ENCODE measurements at places on chromosomes 4 and X.

DNA sequence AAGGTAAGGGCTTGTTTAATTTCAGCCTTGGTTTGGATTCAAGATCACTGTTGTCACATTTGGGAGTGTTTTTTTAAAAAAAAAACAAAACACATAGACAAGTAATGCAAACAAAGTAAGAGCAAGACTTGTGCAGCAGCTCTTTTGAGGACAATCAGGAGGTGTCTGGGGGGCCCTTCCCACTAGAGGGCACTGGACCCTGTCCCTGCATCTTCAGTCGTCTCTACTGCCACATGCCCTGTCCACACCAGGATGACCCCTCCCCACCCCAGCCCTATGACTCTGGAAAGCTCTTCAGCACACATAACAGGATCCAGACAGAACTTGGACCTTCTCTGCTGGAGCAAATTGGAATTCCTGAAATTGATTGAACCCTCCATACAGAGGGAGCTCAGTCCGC is 71.0 kb downstream of the USP46 start:
- no peak for DNase-seq

- no peak for DNase-seq
Measured at GRCh38 chrX:63718010-63718694, 66.9 kb downstream of the ARHGEF9 start.

- no peak for DNase-seq
Measured at GRCh38 chr4:144374065-144374464, 233.5 kb upstream of the GYPA start.

GRCh38 chrX:50812995-50813842 is 775 bp downstream of the SHROOM4 start:
- no peak for DNase-seq

- DNase-seq = no peak
Measured at GRCh38 chrX:136476501-136476900, 11.2 kb upstream of the BRS3 start.

DNA sequence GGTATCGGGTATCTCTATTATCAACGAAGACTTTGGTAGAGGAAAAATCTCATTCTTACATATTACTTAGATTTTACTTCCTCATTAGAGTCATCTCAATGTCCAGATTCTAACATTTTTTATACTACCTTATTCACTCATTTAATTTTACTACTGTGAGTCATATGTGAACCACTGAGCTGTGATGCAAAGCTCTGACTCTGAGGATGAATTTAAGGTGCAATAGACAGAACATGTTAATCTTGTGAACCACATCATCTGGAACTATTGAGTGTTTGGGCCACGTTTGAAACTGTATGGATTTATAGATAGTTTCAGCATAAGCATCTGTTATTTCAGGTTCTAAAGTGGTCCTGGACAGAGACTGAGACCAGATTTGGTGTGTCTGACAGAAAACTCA is 78.4 kb downstream of the PWWP3B start:
- DNase-seq = no peak

DNA sequence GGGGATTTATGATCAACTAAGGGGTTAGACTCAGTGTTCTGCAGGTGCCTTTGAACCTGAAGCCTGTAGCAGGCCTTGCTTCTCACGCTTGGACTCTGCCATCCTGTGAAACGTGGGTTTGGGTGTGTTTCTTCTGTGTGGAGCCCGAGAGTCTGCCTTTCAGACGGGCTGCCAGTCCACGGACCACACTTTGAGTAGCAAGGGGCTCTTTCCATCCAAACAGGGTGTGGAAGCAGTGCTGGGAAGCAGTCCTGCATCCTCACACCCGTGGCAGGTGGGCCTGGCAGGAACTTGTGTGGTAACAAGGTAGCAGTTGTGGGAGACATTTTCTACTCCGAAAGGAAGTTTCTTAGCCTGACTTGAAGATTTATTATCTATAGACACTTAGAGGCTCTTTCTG is 22.7 kb downstream of the RGS12 start:
- DNase-seq = no peak

DNA sequence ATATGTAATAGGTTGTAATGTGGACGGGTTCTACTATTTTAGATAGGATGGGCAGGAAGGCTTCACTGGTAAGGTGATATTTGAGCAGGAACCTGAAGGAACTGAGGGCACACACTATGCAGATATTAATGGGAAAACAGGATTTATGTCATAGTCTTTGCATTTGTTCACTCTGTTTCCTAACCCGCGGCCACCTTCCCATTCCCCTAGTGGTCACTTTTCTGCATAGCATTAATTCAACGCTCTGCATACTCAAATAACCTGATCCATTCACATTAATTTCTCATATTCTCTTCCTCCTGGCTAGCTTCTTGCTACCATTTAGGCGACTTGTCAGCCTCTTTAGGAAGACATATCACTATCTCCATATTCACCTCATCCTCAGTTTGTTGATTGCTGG is 61.5 kb downstream of the GSPT2 start:
- DNase-seq = no peak

- no peak for DNase-seq
Measured at GRCh38 chr4:184890499-184890898, 64.7 kb upstream of the ACSL1 start.

GRCh38 chrX:17743913-17744312 is 6.6 kb downstream of the SCML1 start:
- no peak for DNase-seq

GRCh38 chr4:76197971-76198410 is 15.6 kb downstream of the SCARB2 start:
- no peak for DNase-seq

DNA sequence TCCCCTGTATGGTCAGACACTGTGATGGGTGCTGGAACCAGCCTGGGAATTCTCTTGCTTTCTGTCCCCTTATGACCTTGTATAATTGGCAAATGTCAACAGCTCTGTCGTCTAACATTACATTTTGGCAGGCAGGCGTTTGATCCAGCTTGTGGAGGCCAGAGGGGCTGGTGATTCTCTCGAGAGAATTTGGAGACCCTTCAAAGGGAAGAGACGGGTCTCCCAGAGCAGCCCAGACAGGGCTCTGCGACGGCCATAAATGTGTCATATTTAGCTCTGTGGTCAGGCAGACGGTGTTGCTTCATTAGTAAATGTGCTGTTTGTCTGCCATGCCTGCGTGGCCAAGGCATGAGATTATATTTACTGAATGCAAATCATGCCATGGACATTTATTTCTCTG is 68.7 kb downstream of the SORCS2 start:
- no peak for DNase-seq

GRCh38 chrX:141673946-141674345 is 24.6 kb downstream of the SPANXD start:
- DNase-seq = no peak

GRCh38 chr4:57043347-57044251 is 64.9 kb downstream of the POLR2B start:
- DNase-seq = no peak

DNA sequence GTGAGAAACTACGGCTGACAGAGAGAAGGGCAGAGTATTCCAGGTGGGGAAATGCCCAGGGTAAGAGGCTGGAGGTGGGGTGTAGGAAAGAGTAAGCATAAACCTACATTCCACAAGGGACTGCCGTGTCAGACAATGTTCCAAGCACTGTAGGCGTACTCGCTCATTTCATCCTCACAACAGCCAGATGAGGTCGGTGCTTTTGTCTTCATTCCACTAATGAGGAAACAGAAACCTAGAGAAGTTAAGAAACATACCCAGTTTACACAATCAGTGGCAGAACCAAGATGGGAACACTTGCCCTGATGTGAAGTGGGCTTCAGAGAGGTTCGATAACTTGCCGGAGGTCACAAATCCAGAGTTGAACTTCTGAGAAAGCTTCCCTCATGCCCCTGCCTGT is 4.6 kb downstream of the SASH3 start:
- no peak for DNase-seq

DNA sequence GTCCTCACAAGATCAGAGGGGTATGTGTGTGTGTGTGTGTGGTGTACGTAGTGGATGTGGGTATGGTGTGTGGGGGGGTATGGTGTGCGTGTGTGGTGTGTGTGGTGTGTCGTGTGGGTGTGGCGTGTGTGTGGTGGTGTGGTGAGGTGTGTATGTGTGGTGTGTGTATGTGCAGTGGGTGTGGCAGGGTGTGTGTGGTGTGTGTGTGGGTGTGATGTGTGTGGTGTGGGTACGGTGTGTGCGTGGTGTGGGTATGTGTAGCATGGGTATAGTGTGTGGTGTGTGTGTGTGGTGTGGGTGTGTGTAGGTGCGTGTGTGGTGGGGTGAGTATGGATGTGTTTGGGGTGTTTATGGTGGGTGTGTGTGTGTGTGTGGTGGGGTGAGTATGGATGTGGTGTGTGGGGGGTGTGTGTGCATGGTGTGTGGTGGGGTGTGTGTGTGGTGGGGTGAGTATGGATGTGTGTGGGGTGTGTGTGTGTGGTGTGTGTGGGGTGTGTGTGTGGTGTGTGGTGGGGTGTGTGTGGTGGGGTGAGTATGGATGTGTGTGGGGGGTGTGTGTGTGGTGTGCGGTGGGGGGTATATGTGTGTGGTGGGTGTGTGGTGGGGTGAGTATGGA is 182.0 kb downstream of the PALLD start:
- no peak for DNase-seq

DNA sequence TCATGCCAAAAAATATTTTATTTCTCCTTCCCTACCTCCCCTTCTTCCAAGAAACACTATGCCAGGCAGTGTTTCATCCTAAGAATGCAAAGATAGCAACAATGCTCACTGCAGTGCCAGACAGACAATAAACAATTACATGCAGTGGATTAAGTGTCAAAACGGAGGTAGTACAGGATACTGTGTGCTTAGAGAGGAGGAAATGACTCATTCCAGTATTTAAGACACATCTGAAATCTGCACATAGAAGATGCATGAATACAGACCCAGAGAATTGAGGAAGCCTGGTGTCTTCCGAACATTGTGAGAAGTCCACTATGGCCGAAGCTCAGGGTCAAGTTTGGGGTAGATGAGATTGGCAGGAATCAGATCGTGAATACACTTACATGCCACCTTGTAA is 326.4 kb downstream of the PPP3CA start:
- DNase-seq = no peak

DNA sequence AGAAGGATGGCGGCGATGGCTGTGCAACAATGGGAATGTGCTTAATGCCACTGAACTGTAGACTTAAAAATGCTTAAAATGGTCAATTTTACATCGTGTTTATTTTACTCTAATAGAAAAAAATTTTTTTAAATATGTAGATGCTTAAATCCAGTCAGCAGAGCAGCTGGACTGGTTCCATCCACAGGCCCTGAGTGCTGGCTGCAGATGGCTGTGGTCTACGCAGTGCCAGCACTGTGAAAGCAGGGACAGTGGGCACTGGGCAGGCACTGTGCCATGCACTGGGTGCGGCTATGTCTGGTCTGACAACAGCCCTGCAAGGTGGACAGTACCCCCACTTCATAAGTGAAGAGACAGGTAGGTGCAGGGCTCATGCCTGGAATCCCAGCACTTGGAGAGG is 175.2 kb downstream of the AFAP1 start:
- no peak for DNase-seq

- DNase-seq = no peak
Measured at GRCh38 chr4:20676501-20677197, 23.6 kb upstream of the PACRGL start.

DNA sequence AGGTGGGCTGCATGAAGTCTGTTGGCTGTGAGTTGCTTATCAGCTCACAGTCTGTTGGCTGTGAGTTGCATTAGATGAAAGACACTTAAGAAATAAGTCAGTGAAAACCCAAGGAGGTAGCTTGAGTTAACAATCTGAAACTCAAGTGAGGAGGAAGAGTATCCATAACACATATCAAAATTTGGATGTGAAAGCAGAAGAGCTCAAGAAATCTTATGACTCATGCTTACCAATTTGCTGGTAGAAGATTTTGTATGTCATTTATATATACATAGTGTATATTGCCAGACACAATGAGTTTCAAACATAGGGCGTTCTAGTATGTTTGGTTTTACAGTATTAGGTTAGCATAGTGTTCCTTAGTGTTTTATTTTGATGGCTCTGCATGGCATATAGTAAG is 107.4 kb downstream of the DDIT4L start:
- no peak for DNase-seq

DNA sequence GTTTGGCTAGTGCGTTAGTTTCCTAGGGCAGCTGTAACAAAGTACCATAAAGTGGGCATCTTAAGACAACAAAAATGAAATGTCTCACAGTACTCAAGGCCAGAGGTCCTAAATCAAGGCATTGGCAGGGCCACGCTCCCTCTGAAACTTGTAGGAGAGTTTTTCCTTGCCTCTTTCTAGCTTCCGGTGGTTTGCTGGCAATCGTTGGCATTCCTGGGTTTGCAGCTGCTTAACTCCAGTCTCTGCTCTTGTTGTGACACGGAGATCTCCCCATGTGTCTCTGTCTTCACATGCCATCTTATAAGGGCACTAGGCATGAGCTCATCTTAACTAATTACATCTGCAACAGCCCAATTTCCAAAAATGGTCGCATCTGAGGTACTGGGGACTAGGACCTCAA is 362.0 kb upstream of the BOD1L1 start:
- no peak for DNase-seq

GRCh38 chr4:149997881-149998421 is 80.3 kb upstream of the DCLK2 start:
- no peak for DNase-seq

- no peak for DNase-seq
Measured at GRCh38 chrX:30533835-30534234, 43.7 kb downstream of the TASL start.

DNA sequence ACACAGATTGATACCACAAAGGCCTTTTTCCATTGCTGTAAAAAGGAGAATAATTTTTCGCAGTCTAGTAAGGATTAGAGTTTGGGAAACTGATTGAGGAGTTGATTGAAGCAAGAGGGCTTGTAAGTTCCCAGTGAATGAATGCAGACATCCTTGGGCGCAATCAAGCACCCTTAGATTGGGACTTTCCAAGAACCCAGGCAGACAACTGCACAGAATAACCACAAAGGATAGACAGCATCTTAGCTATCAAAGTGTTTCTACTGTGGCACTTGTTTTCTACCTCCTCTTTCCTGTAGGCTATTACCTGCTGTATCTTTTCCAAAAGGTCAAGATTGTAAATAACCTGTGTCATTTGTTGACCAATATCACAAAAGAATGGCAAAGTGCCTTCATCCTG is 2.6 kb downstream of the COX18 start:
- DNase-seq = no peak

- no peak for DNase-seq
Measured at GRCh38 chr4:83561381-83561780, 25.5 kb downstream of the GPAT3 start.

DNA sequence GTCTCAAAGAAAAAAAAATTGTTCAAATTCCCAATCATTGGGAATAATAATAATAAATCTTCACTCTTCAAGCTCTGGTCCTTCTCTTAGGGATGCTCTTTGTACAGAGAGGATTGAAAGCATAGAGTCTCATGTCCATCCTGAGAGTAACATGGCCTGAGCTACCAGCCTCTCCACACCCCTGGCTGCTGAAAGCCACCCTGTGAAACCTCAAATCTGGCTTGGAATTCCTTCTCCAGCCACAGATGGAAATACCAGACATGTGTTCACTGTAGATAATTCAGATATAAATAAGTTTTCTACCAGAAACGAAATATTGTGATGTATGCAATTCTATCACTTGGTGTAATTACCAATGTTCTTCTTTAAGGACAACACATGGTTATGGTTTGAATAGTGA is 140.6 kb downstream of the ARSF start:
- DNase-seq = no peak

Measured in stimulated activated CD4-positive, alpha-beta T cell treated with anti-CD3 and anti-CD28 coated beads, Interleukin-1b, Interleukin-23, amount 100 ng/mL, for 24 hours (primary cell).